Activated CD8-positive, alpha-beta memory T cell treated with anti-CD3 and anti-CD28 coated beads for 1 hour (primary cell): ENCODE measurements at places on chromosomes 3 and 15.

DNA sequence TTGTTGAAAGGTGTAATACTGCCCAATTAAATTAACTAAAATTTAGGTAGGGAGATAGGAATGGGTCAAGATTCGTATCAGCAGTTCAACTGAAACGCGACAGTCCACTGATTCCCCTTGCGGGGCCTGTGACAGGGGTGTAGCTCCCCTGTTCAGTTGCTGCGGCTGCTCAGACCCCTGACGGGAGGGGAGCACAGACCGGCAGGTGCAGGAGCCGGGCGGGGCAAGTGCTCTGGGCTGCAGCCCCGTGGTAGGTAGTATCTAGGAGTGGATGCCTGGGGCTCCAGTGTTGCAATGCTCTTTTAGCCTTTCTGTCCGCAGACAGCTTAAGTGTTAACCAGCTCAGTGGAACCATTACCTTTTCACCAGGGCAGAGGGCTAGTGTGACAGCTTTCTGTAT, 164.9 kb downstream of the ROBO2 start:
- DNase-seq: no peak

DNA sequence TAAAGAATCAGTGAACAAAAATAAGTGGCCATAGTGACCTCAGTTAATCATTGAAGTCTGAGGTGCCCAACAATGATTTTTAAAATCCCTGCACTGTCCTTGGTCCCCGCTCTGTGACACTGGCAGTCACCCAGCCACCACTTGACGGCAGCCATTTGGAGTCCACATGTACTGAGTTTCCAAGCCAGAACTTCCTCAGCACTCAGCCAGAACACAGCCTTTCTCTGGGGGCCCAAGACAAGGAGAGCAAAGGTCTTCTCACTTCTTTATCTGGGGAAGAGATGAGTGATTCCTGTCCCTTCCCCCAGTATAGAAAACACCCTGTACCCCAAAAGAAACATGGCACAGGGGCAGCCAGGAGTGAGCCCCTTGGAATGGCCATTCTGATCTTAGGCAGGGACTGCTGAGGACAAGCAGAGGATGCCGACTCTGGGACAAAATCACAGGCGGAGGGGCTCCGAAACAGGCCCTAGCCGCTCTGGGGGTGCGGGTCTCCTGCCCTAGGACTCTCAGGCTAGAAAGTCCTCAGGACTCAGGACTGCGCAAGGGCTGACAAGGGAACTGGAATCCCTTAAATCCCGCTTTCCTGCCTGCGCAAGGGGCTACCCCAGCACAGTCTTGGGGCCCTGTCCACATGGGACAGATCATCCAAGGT, 12.8 kb downstream of the PAK6 start:
- no peak for DNase-seq

DNA sequence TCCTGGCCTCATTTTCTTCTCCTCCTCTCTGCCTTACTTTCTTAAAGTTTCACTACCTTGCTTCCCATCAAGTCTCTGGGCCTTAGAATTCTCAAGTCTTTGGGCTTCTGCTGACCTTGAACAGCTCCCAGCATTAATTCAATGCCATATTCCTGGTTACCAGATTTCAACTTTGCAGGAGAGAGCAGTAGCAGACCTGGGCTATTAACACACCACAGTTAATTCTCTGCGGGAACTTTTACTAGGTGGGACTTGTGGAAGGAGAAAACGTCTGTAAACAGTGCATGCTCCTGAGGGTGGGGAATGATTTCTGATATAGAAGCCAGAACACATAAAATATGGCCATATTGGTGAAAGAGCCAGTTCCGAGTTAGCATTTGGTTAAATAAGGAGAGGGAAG, 214.6 kb downstream of the MEIS2 start:
- no peak for DNase-seq

DNA sequence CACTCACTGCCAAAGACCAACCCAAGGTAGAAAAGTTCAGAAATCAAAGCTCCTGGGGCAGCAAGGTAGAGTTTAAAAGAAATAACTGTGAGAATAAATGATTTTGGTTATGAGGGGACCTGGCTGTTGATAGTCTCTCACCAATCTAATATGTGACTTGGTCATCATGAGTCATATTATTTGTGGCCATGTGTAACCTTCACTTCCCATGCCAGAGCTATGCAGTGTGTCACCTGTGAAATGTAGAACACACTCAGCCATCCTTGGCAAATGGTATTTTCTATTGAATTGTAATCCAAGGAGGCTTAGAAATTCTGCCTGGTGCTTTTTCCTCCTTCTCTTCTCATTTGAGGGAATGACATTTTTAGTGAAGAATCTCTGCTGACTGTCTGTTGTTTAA, 184.2 kb upstream of the STAC start:
- DNase-seq: no peak

DNA sequence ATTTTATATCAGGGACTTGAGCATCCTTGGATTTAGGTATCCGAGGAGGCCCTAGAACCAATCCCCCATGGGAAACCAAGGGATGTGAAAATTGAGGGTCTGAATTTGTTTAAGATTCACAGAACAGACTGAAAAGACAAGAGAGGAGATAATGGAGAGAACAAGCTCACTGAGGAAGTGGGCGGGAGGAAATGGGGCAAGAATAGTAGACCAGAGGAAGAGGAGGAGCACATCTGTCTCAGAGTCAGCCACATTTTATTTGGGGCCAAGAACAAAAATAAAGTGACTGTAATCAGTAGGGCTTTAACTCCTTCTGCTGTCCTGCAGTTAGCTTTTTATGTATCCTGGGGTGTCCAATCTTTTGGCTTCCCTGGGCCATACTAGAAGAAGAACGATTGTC, 63.8 kb downstream of the BLM start:
- DNase-seq: no peak

DNA sequence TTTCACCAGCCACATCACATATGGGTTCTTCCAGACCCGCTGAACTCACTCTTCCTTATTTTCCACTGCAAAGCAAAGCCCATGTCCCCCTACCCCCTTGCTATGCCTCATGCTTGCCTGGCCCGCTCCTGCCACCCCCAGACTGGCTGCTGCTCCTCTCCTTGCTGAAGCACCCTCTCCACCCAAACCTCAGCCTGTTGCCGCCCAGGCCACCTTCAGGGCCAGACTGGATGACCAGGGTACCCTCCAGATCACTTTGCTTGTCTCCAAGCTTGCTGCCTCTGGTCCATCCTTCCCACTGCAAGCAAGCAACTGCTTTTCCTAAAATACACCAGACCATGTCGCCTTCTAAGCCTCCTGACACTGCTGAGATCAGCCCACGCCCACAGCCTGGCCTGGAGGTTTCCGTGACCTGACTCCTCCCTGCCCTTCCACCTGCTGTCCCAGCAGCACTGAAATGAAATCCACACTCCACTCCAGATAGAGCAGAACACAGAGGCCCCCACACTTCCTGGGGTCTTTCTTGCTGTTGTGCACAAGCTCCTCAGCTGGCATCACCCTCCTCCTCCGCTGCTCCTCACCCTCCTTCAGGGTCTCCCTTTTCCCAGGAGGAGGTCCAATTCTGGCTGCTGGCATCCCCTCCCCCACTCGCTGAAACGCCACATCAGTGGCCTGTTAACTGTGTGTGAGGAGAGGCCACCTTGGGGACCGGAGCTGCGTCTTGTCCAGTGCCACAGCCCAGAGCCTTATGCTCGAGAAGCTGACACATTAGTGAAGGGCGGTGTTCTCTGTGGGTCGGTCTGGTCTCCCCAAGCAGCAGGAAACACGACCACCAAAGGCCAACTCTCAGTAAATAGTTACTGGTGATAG, 99.1 kb downstream of the ADCY5 start:
- DNase-seq: no peak

DNA sequence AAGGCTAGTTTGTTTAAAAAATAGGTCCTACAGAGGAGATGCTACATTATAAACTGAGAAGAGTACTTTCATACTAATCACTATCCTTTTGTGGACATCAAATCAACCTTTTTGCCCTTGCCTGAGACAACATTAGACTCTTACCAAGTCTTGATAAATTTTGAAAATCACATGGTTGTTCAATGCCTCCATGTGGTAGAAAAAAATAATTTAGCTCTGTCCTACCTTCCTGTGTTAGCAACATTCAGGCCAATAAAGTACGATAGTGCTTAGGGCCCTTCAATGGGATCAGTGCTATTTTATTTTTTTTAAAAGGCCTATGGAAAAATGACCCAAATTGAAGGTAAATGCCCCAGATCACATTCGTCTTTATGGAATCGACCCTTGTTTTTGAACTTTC, 5.0 kb upstream of the UBE2E1 start:
- DNase-seq: no peak
